ENCODE measurements at places on chromosomes 13 and 19.

DNA sequence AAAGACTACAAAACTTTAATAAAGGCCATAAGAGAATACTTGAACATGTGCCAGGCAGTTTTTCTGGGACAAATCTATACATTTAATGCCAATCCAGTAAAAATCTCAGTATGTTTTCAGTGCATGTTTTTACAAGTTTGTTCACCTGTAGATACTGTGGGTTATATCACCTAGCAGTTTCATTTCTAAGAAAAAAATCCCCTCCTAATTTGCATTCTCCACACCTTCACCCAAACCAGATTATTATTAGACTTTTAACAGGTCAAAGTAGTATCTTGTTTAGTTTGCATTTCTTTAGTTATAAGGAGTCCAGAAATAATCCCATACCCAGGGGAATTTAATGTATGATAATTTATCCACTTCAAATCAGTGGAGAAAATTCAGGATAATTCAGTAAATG lies 17.0 kb upstream of the LPAR6 start:
- DNase-seq, result no peak

- DNase-seq, result peak; percentile 70
Measured at GRCh38 chr19:12801466-12802266, at the start of the genes PRDX2 and THSD8. PRDX2 (minus strand) TSS chr19:12801800; CDS start chr19:12801261, 539 bp downstream. THSD8 (plus strand) TSS chr19:12802069; CDS start chr19:12802072, 3 bp downstream.

DNA sequence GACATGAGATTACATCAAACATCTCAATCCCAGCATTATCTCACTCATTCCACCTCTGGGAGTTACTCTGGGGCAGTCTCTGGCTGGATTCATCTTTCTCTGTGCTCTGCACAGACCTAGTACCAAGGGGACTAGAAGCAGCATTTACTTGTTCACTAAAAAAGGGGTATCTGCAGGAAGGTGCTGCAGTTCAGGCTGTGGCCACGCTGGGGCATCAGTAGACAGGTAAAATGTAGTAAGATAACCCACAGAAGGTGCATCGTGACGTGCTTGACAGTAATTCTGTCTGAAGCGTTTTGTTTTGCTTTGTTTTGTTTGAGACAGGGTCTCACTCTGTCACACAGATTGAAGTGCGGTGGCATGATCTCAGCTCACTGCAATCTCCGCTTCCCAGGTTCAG lies 29.3 kb downstream of the ZNF564 start:
- DNase-seq, result no peak

DNA sequence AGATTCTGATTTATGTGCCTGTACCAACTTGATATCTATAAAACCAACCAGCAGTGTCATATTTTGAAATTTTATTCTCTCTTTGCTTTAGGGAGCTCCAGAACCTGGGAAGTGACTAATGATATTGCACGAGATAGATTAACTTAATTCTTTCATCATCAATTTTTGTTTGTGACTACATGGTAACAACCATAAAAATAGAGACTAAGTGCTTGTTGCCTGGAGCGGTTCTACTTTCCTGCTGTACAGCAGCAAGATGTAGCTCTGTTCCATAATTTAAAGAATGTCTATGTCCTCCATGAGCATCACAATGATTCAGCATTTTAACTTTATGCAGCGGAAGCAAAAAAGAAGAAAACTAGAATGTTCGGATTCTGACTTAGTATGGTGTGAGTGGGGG lies 275.6 kb downstream of the KLF5 start:
- DNase-seq, result no peak

DNA sequence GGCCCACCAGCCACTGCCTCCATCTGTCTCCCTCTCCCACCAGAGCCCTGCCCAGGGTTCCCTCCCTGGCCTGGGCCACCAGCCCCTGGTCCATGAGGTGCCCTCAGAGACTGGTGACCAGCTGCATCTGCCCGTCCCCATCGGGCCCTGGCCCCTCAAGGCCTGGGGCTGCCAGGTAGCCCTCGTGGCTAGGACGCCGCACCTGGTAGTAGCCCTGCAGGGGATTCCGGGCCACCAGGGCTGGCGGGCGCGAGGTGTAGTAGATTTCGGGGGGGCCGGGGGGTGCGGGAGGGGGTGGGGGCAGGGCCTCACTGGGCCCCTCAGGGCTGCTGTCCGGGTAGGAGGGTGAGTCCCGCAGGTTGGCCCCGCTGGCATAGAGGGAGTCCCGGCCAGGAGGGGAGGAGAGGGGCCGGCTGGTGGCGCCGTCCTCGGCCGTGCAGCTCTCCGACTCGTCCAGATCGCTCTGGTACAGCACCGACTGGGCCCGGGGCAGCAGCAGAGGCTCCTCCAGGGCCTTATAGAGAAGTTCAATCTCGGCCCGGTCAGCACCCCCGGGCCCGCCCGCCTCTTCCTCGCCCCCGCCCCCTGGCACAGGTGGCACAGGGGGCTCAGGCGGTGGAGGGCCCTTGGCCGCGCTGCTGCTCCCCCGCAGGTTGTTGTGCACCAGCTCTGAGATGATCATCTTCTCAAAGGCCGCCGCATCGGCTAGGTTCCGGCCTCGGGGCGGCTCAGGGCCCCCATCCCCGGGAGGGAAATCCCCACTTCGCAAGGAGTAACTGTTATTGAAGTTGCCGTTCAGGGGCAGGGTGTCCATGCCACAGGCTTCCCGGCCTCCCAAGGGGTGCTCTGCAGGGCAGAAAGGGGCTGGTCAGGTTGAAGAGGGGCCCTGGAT lies 14.6 kb upstream of the ASF1B start:
- DNase-seq, result no peak

DNA sequence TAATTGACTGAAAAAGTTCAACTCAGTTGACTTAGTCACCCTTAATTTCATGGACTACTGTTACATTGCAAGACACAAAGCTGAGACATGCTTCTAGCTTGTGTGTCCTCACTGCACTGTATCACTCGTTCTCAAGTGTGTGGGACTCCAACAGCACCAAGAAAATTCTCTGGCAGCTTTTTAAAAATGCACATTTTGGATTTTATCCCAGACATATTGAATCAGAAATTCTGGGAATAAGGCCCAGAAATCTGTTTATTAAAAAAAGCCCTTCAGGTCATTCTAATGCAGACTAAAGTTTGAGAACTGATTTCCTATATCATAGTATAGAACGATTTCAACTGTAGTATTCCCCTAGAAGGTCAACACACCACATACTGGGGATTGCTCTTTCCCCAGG lies 1485.3 kb downstream of the PCDH9 start:
- DNase-seq, result no peak

Measured in Daoy (cell line).